ENCODE measurements at places on chromosomes 3 and 15. TPM values are rescaled to one million over a fixed set of nuclear protein-coding genes. Genes with fewer than 3 reads are reported as not detected.

- no peak for DNase-seq
- H3K4me3 ChIP-seq, result no peak overlapping the region
- no peaks in the 10 kb centered on the region for H3K36me3 ChIP-seq
- H3K27me3 ChIP-seq, result peaks cover 10% of the 10 kb centered on the region
- H3K4me1 ChIP-seq, result no peaks in the 10 kb centered on the region
These were observed 54.6 kb upstream of the STXBP5L start for GRCh38 chr3:120853416-120853815.

MAPKBP1 gene
- 24.7 TPM for total RNA-seq

SNRPN gene
- total RNA-seq, result 44.0 TPM

SEMA5B gene
- not detected for total RNA-seq

CFAP100 gene
- total RNA-seq, result not detected

DNA sequence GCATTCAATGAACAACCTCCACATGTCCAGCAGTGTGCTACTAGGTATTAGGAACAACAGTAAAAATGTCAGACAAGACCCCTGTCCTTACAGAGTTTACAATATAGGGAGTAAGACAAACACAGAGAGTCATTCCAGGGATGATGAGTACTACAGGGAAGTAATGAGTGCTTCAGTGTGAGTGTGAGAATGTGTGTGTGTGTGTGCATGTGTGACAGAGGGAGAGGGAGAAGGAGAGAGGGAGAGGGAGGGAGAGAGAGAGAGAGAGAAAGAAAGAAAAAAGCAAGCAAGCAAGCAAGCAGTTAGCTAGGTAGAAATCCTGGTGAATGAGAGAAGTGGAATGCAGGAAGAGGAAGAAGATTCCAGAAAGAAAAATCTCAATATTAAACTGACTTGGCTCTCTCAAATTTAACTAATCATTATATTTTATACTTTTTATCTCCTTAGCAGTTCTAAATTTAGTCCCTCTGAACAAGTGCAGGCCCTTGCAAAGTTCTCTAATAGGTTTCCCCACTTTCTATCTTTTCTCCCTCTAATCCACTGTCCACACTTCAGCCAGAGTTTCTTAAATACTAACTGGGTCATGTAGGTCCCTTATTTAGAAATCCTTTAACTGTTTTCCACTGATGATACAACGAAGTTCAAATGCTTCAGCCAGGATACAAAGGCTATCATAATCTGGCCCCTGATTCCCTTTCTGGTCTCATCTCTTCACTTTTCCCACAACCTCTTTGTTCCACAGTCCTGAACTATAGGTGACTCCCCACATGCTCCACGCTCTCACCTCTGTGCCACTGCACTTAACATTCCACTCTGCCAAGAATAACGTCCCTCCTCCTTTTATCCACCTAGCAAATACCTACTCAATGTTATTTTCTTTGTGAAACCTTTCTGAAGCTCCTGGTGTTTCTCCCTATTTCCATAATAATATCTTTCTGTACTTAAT lies 10.3 kb downstream of the DCBLD2 start:
- H3K4me3 ChIP-seq, result no peak overlapping the region
- no peaks in the 10 kb centered on the region for H3K4me1 ChIP-seq
- H3K27me3 ChIP-seq, result peaks cover 6% of the 10 kb centered on the region
- no peak overlapping the region for H3K27ac ChIP-seq
- DNase-seq, result no peak

GOLGA8N gene
- 22.9 TPM for total RNA-seq

DNA sequence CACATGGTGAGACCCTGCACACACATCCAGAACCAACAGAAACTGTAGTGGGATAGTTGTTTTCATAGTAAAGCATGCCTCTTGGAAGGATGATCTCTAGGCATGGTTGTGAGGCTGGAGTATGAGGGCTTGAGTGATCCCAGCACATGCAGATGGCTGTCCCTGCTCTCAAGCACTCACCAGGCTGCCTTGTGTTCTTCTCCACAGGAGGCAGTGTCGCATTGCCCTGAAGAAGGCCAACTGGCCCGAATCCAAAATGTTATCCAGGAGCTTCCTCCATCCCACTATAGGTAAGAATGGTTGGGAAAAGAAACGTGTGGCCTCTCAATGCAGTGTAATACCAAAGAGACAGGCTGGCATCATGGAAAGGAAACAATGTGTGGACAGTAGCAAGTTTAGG lies 82.7 kb downstream of the TMEM39A start:
- no peaks in the 10 kb centered on the region for H3K36me3 ChIP-seq
- H3K4me3 ChIP-seq, result no peak overlapping the region
- no peaks in the 10 kb centered on the region for H3K4me1 ChIP-seq

DNA sequence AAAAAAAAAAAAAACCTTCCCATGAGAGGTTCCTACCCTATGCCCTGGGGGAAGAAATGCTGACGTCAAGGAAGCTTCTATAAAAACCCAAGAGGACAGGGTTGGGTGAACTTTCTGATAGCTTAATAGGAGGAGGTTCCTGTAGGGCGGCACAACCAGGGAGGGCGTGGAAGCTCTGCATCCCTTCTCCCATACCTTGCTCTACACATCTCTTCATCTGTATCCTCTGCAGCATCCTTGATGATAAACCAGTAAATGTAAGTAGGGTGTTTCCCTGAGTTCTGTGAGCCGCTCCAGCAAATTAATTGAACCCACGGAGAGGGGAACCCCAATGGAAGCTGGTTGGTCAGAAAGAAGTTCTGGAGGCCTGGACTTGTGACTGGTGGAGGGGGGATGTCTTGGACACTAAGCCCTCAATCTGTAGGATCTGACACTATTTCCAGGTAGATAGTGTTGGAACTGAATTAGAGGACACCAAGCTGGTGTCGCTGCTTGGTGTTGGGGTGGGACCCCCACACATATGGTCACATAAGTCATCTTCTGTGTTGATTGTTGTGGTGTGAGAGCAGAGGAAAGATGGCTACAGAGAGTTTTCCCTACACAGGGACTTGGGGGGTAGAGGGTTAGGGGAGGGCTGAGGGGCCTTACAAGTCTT lies 91.5 kb downstream of the ST6GAL1 start:
- H3K4me1 ChIP-seq, result peaks cover 39% of the 10 kb centered on the region
- DNase-seq, result no peak
- no peak overlapping the region for H3K27ac ChIP-seq
- H3K4me3 ChIP-seq, result no peak overlapping the region

TGM5 gene
- 0.91 TPM for total RNA-seq

DNA sequence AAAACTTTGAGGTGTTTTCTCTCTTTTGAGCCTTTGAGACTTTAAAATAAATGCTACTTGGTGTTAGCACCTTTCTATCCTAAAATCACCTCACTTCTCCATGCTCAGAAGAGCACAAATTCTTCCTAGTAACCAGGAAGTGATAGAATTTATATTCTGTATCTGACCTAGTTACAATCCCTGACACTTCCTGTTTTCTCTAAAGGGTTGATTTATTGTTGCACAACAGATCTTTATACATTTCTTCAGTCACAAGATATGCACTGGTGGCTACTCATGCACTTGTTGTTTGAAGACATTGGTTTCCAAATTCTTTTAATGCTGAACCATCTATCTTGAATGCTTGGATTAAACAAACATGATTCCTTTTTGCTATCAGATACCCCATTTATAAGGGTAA lies 47.2 kb upstream of the CNTN3 start:
- no peak for DNase-seq
- H3K27ac ChIP-seq, result no peak overlapping the region
- no peak overlapping the region for H3K4me3 ChIP-seq

Measured in activated CD8-positive, alpha-beta memory T cell treated with anti-CD3 and anti-CD28 coated beads, Interleukin-2, amount 10 ng/mL, durations not matched to agents 7 days and 5 days (primary cell).